ENCODE measurements at places on chromosomes 1 and 21. TPM values are rescaled to one million over a fixed set of nuclear protein-coding genes. Genes with fewer than 3 reads are reported as not detected.

Gene ASAP3
- polyA plus RNA-seq = 0.16 TPM

Gene ATP6V1G3
- not detected for polyA plus RNA-seq

Gene CNKSR1
- 0.81 TPM for polyA plus RNA-seq

Gene TBX15
- not detected for polyA plus RNA-seq

Gene NGF
- 0.62 TPM for polyA plus RNA-seq

Gene PRRX1
- 2.3 TPM for polyA plus RNA-seq

Gene KCNJ9
- 12.2 TPM for polyA plus RNA-seq

Gene GABRD
- polyA plus RNA-seq = 4.5 TPM

Gene SLC6A17
- polyA plus RNA-seq = 18.2 TPM

Gene PTCH2
- 0.76 TPM for polyA plus RNA-seq

Gene KLF17
- not detected for polyA plus RNA-seq

Gene FYB2
- 0.94 TPM for polyA plus RNA-seq

Gene C4BPA
- polyA plus RNA-seq = not detected

Gene XCL2
- polyA plus RNA-seq = not detected

Gene RBM11
- 47.7 TPM for polyA plus RNA-seq

Gene C1orf87
- not detected for polyA plus RNA-seq

Gene AURKAIP1
- polyA plus RNA-seq = 36.4 TPM

Gene MAP3K21
- 1.8 TPM for polyA plus RNA-seq

Gene HSD17B7
- 9.0 TPM for polyA plus RNA-seq

Gene HSD3B2
- not detected for polyA plus RNA-seq

Gene NPR1
- polyA plus RNA-seq = 1.7 TPM

All from Purkinje cell (primary cell).